Activated CD8-positive, alpha-beta memory T cell treated with anti-CD3 and anti-CD28 coated beads for 1 hour (primary cell): ENCODE measurements at places on chromosomes 4 and X.

DNA sequence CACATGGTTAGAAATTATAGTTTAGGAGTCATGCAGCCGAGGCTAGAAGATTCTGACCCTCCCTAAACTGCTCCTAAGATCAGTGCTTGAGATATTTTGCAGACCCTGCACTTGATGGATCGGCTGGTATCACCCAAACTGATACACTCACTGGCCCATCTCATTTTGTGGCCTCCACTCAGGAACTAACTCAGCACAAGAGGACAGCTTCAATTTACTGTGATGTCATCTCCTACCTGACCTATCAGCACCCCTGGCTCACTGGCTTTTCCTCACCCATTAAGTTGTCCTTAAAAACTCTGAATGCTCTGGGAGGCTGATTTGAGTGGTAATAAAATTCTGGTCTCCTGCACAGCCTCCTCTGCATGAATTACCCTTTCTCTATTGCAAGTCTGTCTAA lies 450.9 kb downstream of the PCDH10 start:
- DNase-seq, result no peak

- no peak for DNase-seq
Measured at GRCh38 chr4:182017038-182017437, 226.2 kb upstream of the TENM3 start.

GRCh38 chr4:76892001-76892400 lies 5.9 kb downstream of the SOWAHB start:
- no peak for DNase-seq

GRCh38 chr4:38920186-38920585 lies 52.6 kb downstream of the FAM114A1 start:
- DNase-seq, result no peak

GRCh38 chr4:67934628-67935027 lies 28.7 kb downstream of the TMPRSS11A start:
- no peak for DNase-seq

DNA sequence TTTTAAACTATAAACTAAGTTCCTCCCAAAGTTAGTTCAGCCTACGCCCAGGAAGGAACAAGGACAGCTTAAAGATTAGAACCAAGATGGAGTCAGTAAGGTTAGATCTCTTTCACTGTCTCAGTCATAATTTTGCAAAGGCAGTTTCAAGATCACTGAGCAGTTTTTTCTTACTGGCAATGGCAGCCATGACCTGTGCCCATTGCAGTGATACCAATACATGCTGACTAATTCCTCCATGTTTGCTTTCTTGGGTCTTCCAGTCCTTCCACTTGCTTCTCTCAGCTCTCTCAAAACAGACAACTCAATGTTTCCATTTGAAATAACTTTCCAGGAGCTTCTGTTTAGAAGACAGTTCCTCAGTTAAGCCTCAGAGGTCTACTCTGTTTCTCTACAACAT lies 79.5 kb downstream of the PCDH18 start:
- DNase-seq, result no peak

- no peak for DNase-seq
Measured at GRCh38 chrX:120549483-120550452, 11.0 kb downstream of the CUL4B start.

DNA sequence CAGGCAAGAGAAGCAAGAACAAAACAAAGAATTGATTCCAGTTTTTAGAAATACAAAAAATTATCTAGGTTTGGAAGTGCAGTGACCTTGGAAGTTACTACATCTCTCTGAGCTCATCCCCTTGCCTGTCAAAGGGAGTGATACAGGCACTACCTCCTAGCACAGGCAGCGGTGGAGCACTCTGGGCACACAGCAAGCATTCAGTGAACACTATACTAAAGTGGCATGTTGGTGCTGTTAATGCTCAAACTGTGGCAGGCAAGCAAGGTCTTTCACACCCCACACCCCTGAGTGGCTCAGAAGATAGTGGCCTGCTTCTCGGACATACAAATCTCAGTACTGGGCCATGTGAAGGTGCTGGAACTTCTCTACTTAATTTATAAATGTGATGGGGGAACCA lies 51.2 kb downstream of the DRD5 start:
- no peak for DNase-seq

GRCh38 chr4:151567056-151567455 lies 158.1 kb downstream of the FHIP1A start:
- DNase-seq, result no peak

DNA sequence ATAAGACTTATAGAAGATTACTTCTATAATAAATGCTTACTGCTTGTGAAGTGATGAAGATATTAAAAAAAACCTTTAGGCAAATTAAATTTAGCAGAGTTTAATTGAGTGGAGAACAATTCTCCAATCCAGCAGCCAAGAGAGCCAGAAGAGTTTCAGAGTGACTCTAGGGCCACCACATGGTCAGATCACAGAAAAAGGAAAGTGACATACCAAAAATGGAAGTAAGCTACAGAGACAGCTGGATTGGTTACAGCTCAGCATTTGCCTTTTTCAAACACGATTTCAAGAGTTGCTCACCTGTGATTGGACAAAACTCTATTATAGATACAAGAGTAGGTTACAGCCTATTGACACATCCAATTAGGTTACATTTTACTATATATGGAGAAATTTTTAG lies 79.0 kb upstream of the TRAM1L1 start:
- DNase-seq, result no peak

GRCh38 chrX:41087201-41087600 lies 2.0 kb downstream of the USP9X start:
- no peak for DNase-seq

- DNase-seq, result no peak
Measured at GRCh38 chrX:38320819-38321218, 6.5 kb downstream of the RPGR start.

DNA sequence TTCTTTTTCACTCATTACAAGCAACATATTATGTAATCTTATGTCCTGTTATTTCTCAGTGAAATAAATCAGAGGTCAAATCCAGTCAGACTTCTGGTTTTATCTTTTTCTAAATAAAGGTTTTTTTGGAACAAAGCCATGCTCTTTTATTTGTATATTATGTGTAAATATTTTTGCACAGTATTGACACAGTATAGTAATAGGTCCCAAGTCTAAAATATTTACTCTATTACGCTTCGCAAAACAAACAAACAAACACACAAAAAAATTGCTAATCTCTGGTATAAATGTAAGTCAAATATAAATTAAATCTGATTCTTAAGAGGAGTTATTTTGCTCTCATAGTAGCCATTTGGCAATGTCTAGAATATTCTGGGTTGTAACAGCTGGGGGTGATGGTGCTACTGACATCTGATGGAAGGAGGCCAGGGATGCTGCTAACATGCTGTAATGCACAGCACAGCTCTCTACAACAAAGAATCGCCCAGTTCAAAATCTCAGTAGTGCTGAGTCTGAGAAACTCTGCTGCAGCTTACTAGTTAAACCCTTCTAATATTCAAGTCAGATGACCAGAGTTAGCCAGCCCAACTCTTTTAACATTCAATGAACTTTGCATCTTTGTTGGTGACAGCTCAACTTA lies 602.1 kb downstream of the RAB28 start:
- DNase-seq, result no peak

DNA sequence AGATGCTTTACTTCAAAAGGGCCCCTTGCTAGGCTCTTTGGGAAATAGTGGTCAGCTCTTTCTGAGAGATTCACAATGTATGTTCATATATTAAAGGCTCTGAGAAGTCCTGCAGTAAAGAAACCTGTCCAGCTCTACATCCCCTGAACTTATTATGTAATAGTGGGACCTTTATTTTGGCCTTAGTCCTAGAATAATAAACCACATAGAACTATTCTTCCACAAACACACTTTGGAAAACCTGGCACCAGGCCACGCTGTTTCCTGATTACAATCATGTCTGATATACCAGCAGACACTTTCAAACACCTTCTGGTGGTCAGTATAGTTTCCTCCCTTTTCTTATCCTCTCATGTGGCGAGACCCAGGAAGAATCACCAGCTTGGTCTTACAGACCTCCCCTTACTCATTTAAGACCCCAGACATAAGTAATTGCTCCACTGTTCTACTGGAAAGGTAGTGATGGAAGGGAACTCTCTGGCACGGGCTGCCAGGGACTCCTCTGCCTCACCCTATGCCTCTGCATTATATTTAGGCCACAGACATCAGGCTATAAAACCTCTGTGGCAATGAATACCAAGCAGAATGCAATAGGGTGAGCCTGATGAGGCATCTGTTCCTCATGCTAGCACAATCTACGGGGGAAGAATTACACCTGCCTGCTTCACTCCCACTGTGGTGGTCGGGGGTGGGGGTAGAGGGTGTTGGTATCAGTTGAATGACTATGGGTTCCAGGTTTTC lies 5.7 kb upstream of the PPEF1 start:
- DNase-seq, result no peak

- DNase-seq, result peak; percentile 88
Measured at GRCh38 chrX:150898343-150899190, at the start of gene CD99L2. Gene CD99L2, minus strand, starts transcription at chrX:150898668. Its CDS starts 80 bp downstream, at chrX:150898588.

- no peak for DNase-seq
Measured at GRCh38 chrX:148610328-148610698, 109.9 kb downstream of the AFF2 start.

DNA sequence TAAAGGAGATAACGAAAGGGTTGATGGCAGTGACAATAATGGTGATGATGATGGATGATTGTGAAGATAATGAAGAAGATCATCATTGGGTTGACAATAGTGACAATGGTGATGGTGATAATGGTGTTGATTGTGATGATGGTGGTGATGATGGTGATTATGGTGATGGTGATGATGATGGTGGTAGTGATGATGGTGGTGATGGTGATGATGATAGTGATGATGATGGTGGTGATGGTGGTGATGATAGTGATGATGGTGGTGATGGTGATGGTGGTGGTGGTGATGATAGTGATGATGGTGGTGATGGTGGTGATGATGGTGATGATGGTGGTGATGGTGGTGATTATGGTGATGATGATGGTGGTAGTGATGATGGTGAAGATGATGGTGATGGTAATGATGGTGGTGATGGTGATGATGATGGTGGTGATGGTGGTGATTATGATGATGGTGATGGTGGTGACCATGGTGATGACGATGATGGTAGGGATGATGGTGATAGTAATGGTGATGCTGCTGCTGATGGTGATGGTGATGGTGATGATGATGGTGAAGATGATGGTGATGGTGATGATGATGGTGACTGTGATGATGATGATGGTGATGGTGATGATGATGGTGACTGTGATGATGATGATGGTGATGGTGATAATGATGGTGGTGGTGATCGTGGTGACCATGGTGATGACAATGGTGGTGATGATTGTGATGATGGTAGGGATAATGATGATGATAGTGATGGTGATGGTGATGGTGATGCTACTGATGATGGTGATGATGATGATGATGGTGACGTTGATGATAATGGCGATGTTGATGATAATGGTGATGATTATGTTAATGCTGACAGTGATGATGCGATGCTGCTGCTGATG lies 61.6 kb upstream of the NKX1-1 start:
- DNase-seq, result no peak

DNA sequence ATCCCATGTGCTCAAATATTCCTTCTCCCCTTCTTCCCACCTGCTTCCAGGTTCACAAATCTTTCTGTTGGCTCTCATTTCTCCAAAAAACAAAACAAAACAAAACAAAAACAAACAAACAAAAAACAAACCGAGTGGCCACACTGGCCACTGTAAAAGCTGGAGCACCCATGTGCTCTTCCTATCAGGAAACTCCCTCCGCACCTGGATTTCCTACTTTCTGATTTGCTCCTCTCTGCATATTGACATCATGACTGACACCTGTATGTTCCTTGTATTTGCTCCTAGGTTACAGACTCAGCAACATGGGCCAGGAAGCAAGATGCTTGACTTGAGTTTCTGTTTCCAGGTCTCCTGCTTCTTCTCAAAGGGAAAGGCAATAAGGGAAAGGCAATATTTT lies 258.8 kb downstream of the GPC3 start:
- DNase-seq, result no peak

GRCh38 chr4:173536808-173537429 lies 6.9 kb upstream of the HAND2 start:
- DNase-seq, result no peak

- DNase-seq, result no peak
Measured at GRCh38 chrX:153793291-153793690, 884 bp downstream of the IDH3G start.

GRCh38 chrX:15929194-15929593 lies 74.6 kb upstream of the AP1S2 start:
- DNase-seq, result no peak

DNA sequence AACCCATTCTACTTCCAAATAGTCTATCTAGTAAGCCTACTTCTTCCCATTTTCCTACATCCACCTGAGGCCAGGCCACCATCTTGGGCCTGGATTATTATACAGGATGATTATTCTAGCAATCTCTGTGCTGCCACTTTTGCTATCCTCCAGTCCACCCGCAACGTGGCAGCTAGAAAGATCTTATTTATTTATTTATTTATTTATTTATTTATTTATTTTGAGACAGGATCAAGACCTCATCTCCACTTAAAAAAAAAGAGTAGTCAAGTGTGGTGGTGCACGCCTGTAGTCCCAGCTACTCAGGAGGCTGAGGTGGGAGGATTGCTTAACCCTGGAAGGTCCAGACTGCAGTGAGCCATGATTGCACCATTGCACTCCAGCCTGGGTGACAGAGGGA lies 15.2 kb upstream of the BCOR start:
- DNase-seq, result no peak

GRCh38 chr4:98522636-98523395 lies 135.6 kb downstream of the TSPAN5 start:
- DNase-seq, result no peak

DNA sequence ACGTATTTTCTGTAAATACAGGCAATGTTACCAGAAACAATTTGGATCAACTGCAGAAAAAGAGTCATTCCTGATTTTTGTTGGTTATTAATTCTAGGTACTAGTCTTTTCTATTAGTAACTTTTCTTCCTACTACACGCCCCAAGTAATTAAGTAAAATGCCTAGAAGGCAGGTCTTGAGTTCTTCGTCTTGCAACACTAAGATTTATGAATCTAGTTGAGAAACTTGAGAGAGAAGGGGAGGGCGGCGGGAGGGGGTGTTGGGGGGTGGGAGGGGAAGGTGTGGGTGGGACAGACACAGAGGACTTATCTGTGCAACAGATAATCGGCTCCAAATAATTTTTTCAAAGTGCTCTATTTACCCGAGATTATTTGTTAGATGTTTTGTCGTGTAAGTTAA lies 3.0 kb downstream of the RAP2C start:
- DNase-seq, result no peak
